Cerebellar nuclear complex (tissue), 1 donor: ENCODE measurements at places on chromosomes 7 and 10.

GRCh38 chr10:8242295-8242872 is 187.9 kb downstream of the GATA3 start:
- no peak for DNase-seq

GRCh38 chr10:89857431-89858042 is 156.1 kb downstream of the KIF20B start:
- DNase-seq: no peak

DNA sequence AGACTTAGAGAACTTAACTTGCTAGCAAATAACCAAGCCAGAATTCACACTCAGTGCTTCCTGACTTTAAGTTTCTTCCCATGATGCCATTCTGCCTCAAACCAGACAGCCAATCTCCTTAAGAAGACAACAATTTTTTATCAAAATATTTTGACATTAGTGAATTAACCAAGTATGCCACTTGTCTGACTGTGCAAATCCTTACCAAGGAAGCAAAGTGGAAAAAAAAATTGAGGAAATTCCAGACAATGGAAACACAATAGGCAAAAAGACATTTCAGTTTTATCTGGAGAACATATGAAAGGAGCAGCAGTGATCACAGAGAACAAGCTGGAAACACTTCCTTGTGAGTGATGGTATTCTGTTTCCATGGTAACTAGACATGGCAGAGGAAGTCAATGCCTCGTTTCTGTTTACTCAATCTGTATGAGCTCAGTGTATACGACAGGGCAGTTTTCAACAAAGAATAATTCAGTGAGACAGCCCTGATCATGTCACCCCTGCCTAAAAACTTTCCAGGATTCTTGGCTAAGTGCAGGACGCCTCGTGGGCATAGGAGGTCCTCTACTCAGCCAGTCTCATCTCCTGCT is 114.2 kb downstream of the DYNC1I1 start:
- no peak for DNase-seq

DNA sequence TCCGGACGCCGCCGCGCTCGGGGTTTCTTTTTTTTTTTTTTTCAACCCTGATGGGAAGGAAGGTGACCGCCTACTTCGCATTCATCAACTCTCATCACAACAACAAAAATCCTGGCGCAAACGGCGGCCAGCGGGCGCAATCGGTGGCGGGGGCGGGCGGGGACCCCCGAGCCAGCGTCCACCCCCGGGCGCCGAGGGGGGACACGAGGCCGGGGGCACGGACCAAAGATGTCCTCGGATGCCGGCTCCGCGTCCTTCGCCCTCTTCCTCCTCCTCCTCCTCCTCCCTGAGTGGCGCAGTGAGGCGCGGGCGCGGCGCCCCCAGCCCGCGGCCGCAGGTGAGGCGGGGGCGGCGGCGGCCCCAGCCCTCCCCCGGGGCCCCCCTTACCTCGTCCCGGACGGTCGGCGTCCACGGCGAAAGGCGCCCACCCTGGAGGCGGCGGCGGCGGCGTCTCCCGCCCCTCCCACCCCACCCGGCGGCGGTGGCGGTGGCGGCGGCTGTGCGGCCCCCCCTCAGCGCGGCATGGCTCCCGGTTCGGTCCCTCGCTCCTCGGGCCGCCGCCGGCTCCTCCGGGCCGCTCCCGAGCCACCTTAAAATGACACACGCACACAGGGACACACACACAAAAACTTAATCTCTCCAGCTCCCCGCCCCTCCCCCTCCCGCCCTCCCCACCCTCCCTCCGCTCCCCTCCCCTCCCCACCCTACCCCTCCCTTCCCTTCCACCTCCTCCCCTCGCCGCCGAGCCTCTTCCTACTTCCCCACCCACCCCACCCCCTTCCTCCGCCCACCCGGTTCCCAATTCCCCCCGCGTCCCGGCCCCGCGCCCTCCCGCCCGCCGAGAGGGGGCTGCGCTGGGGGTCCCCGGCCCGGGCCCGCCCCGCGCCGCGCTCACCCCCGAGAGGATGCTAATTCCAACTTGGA is at the start of gene CTBP2:
Gene CTBP2 (minus strand): TSS at position 632 of the 924 bp plus-strand sequence.
- DNase-seq: no peak
